EH (cell line): ENCODE measurements at places on chromosomes 7 and 10.

- DNase-seq: peak; percentile 82
Observed at GRCh38 chr10:12720217-12720981, 281.1 kb downstream of the CCDC3 start.

GRCh38 chr10:12419262-12419847 lies 70.0 kb downstream of the CAMK1D start:
- peak; percentile 38 for DNase-seq

DNA sequence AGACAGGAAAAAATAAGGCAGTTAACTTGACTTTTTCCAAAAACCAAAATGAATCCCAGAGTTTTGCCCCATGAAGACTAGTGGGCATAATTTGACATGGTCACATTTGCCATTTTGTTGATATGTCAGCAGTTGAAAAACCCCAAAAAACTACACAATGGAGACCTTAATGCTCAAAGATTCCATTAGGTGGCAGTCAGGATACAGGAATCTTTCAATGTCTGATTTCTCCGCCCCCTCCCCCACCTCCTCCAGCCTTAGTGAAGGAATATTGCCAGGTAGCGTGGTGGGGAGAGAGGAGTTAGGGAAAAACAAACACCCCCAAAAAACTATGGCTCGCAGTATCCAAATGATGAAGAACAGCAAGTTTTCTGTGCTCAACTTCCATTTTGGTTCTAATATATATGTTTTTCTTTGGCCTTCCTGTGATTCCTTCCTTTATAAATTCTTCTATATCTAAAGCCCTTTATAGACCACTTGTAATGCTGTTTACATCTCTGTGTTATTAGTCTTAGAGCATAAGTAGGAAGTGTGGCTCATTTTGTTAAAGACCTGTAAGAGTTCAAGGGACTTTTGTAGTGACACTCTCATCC lies 6.7 kb upstream of the SMNDC1 start:
- DNase-seq: peak; percentile 72

- DNase-seq: peak; percentile 55
Observed at GRCh38 chr10:79069325-79070080, 737 bp downstream of the ZMIZ1 start.

DNA sequence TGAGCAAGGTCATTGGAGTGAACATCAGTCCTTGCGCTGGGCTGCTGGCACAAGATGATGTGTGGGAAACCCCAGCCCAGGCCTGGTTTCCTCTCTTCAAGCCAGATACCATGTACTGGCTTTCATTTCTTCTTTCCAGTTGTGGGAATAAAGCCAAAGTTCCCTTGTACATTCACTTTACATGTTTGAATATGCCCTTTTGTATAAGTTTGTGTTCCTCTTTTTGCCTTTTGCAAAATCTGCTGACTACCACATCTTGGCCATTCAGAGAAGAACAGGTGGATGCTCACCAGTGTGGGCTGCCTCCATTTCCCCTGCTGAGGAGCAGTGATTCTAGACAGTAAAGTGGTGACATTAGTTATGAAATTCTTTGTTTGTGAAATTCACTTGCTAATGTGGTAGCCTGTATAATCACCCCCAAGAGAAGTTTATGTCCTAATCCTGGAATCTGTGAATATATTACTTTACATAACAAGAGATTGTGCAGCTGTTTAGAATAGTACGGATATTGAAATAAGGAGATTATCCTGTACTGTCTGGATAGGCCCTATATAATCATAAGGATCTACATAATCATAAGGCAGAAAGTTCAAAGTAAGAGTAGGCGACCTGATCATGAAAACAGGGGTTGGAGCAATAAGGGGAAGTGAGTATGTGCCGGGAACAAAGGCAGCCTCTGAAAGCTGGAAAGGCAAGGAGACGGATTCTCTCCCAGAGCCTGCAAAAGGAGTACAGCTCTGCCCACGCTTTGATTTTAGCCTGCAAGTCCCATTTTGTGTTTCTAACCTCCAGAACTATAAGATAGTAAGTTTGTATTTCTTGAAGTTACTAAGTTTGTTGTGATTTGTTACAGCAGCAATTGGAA lies 18.8 kb upstream of the AOAH start:
- DNase-seq: no peak

GRCh38 chr10:132707121-132707775 lies 78.7 kb downstream of the NKX6-2 start:
- no peak for DNase-seq

GRCh38 chr10:30000802-30001571 lies 58.4 kb downstream of the JCAD start:
- peak; percentile 89 for DNase-seq

DNA sequence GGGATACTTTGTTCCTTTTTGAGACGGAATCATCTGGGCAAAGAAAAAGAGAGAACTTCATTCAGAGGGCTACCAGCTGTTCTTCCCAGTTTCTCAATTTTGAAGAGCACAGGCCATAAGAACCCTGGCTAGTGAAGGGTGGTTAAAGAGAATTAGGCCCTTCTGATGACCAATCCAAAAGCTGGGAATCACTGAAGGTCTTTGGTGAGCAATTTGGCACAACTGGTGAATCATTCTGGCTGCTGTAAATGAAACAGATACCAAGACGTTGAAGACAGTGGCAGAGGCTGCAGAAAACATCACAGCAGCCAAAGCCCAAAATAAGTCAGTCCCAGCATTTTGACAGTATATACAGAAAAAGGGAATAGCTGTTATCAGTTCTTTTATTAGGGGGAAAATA lies 5.1 kb downstream of the RAPGEF5 start:
- DNase-seq: peak; percentile 28

DNA sequence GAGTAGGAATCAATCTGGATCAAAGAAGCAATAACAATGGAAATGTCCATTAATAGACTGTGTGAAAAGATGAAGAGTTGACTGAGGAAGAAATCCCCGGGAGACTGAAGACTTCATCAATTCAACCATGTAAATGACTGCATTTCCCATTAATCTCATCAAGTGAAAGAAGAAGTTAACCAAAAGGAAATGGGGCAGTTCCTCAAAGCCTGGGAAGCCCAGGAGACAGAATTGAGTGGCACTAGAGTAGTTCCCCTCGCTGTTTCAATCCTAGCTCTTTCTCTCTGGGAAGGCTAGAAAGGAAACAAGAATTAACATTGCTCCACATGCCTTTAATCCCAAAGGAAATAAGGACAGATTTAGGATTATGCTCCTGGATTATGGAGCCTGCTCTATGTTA lies 4.8 kb upstream of the OR6V1 start:
- DNase-seq: no peak

GRCh38 chr10:110803239-110803749 lies 68.4 kb upstream of the PDCD4 start:
- DNase-seq: no peak

- DNase-seq: no peak
Observed at GRCh38 chr10:15166325-15166724, 2.2 kb downstream of the NMT2 start.

DNA sequence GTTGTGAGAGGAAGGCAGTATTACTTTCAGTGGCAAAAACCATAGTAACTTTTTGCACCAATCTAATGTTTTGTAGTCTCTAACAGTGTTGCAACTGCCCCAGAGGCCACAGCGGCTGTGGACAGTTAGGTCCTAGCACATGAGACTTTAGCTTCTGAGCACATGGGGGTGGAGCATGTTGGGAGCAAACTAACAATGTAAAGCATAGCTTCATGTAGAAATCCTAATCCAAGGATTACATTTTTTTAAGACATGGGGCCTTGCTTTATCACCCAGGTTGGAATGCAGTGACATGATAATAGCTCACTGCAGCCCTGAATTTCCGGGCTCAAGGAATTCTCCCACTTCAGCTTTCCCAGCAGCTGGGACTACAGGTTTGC lies 49.0 kb downstream of the LAMB1 start:
- peak; percentile 69 for DNase-seq

- DNase-seq: no peak
Observed at GRCh38 chr7:87106974-87107612, 45.2 kb upstream of the DMTF1 start.

DNA sequence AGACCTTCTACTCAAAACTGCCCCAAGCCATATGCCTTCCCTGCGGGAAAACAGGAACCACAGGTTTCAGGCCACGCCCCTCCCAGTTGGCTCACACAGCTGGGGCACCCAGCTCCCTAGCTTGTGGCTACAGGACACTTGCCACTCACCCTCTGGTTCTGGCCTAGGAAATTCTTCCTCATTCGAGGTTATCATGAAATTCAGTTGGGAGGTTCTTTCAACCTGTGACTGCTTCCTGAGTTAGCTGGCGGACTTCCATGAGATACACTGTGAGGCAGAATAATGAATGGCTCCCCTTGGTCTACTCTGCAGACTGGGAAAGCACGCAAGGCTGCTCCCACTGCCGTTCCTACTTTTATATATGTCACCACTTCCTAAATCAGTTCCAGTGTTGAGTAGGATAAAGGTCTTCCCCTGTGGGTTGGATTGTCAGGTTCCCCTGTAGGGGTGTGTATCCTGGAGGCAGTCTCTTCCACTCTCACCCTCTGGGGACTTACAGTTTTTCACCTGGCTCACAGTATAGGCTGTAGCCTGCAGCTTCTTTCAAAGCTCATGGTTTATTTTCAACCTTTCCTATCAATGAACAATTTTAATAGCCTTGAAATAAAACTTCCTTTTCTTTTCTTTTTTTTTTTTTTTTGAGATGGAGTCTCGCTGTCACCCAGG lies 37.0 kb downstream of the GPR22 start:
- no peak for DNase-seq
